KBM-7 (cell line): ENCODE measurements at places on chromosomes 16 and 17.

- no peak for DNase-seq
Observed at GRCh38 chr17:65459677-65460347, 101.6 kb downstream of the AXIN2 start.

DNA sequence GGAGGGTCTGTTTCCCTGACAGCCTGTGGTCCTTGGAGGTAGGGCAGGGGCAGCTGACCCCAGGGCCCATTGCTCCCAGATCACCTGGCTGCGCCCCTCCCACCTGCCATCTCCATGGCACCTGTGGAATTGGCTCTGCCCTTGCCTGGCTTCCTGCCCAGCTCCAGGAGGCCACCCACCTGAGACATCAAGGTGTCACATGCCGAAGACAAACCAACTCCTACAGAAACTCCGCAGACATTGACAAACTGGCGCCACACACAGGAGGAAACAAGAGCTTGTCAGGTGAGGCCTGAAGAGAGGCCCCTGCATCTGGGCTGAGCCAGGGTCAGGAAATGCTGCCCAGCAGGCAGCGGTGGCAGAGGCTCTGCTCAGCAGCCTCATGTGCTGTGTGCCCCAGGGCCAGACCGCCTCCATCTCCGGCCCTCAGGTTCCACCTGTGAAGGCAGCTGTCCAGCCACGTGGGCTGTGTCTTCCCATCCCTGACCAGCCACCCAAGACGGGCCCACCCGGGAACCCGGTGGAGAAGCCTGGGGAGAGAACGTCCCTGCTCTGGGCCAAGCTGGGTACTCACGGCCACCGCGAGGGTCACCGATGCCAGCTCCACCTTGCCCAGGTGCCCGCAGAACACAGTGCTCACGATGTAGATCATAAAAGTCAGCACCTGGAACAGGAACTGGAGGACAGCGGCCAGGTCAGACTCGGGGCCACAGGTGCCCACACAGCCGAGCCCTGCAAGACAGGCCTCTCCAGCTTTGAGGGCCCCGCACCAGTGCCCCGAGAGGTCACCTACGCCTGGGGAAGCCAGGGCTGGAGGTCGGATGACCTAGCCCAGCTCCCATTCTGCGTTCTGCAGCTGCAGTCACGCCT is 1.6 kb downstream of the SLC47A2 start:
- DNase-seq = no peak

DNA sequence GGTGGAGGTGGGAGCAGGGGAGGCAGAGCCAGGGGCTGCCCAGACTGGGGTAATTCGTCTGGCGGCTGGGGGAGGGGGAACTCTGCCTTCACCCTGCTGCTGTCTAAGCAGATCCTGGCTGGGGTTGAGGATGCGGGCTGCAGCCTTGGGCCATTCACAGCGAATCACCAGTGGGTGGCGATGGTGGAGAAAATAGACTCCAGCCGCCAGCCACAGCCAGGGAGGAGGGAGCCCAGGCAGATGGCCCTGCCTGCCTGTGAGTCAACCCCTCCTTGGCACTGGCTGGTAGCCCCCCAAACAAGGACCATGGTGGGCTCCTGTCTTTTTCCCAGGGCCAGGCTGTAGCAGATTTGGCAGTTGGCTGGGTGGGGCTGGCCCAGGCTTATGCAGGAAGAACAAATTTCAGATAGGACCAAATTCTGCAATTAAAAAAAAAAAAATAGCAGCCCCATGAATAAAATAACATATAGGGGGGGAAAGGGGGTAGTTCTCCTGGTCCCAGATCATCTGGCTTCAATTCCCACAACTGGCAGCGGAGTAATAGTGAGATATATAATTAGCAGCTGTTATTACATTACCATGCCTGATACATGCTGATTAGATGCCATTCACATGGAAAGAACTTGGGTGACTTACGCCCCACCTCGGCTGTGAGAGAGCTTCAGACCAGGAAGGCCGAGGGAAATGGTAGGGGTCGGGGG is 41.5 kb upstream of the CDH5 start:
- DNase-seq = peak; percentile 28

DNA sequence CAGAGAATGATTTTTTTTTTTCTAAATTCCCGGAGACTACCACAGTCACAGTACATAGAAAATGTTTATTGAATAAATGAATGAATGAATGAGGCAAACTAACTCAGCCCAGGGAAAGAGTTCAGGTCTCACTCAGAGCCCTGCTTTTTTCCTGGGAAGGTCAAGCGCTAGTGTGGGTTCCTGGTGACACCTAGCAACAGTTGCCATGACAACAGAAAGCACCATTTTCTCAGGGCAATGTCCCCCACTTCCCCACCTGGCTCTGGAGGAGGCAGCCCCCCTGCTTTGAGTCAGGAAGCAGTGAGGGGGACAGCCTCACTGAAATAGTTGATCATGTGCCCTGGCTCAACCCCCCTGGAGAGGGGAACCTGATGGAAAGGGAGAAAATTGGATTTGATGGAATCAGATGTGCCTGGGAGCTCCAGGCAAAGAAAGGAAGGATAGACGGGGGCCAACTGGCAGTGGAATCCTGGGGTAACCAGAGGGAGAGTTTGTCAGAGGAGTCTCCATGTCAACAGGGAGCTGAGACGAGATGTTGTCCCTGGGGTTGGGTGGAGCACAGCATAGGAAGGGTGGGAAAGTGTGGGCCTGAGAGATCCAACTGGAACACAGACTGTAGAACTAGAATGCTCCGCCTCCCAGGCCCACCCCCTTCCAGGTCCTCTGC is 242.2 kb upstream of the CCL2 start:
- DNase-seq = no peak

GRCh38 chr17:49787884-49788477 is 500 bp upstream of the KAT7 start:
- DNase-seq = no peak

GRCh38 chr17:43860077-43860725 is 13.2 kb downstream of the CD300LG start:
- DNase-seq = no peak
